ENCODE measurements at places on chromosomes 7 and 10.

GRCh38 chr7:142806022-142806356, 35.2 kb downstream of the PRSS2 start:
- no peak for DNase-seq

- no peak for DNase-seq
These were observed 91.4 kb downstream of the DLG5 start for GRCh38 chr10:77834943-77835668.

DNA sequence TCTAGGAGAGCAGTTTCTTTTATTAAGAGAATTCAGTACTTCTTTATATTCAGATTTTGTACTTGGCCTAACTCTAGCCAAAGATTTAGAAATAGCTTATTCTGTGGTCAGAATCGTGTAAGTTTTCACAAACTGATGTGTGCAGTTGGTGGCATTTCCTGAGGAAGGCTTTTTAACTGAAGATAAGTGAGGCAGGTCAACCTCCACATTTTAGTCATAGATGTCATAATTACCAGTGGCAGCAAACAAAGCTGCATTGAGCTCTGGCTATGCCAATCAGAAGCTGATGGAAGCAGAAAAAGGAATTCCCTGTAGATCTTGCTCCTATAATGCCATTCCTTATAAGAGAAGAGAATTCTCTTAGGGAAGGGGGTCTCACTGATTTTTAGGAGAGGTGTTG, 141.3 kb upstream of the SP8 start:
- no peak for DNase-seq

GRCh38 chr10:63657761-63658160, 136.6 kb downstream of the REEP3 start:
- no peak for DNase-seq

DNA sequence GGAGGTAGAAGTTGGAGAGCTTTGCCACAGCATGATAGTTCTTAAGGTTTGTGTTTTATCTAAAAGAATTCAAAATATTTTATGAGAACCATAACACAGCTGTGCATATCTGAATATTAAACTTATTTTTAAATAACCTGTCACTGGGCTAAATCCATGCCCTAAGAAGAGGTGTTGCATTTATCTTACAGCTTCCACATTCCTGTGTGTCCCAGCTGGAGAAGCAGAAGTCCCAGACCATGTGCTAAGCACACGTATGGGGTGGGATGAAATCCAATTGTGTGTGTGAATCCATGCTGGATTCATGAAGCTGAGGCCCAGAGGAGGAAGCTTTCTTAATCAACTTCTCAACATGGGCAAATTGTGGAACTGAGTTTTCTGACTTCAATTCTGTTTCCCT, 121.5 kb downstream of the PKD1L1 start:
- DNase-seq, result no peak

DNA sequence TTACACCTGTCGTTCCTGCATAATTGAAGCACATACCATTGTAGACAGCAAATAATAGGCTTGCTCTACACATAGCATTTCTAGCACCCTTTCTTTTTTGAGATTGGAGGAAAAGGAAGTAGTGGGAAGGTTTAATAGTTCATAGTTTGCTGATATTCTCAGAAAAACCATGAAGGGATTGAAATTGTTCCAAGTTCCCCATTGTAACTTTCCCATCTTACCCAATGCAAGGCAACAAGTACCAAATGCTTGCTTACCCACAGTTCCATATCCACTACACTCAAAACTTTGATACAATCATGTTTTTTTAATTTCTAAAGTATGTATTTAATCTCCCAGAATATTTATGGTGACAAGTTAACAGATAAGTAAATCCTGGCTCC, 13.8 kb downstream of the CYP3A5 start:
- DNase-seq, result no peak

DNA sequence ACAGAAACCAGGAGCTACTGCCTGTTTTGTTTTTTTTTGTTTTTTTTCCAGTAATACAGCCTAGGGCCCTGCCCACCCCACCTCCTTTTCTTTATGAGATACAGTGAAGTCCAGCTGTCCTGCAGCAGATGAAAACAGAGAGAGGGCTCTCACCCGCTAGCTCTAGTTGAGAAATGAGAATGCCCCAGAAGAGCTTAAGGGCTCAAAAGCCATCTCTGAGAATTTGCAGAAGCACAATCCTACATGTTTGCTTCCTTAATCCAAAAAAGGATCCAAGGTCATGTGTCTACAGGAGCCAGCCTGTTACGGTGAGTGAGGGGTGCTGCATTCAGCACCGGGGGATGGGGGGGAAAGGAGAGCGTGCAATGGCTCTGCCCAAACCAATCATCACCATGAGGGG, 122.7 kb downstream of the KCNMA1 start:
- no peak for DNase-seq

- DNase-seq, result no peak
These were observed 818.3 kb downstream of the MAGI2 start for GRCh38 chr7:78635026-78635793.

GRCh38 chr7:1727812-1728570, 57.9 kb downstream of the ELFN1 start:
- DNase-seq, result no peak

GRCh38 chr10:132752961-132753360, 33.0 kb downstream of the NKX6-2 start:
- no peak for DNase-seq

DNA sequence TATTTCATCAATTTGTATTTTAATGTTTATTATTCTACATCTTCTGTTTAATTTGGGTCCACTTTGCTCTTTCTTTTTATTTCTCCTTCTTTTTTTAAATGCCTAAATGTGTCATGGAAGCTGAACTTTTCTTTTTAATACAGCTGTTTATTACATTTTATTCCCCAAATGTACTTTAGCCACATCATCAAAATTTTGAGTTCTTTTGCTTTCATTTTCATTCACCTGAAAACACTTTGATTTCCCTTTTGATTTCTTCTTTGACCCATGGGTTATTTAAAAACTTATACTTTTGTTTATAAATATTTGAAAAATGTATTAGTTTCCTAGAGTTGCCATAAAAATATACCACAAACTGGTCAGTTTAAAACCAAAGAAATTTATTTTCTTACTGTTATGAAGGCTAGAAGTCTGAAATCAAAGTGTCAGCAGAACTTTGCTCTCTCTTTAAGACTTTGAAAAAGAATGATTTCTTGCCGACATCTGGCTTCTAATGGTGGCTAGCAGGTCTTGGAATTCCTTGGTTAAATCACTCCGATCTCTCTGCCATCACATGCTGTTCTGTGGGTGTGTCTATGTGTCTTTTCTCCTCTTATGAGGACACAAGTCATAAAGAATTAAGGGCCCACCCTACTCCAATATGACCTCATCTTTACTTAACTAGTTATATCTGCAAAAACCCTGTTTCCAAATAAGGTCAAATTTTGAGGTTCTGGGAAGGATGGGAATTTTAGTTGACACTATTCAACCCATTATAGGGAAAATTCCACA, 225.5 kb downstream of the ANKRD7 start:
- no peak for DNase-seq

DNA sequence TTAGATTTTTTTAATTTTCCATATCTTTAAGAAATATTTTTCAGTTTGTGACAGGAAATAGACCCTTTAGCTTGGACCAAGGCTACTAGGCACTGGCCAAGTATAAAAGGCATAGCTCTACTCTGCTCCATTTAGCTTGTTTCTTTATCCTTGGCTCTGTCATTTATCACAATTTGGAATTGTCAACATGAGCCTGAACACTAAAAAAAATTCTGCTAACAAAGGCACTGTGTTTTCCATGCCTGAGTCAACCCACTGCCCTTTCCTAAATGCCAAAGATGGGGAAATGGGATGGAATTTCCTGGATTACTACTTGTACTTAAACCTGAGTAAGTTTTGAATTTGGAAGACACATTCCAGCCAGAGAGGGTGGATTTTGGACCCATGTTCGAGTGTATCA, 128.4 kb downstream of the NSUN6 start:
- no peak for DNase-seq

GRCh38 chr10:118969014-118969413, 60.5 kb upstream of the NANOS1 start:
- DNase-seq, result no peak

DNA sequence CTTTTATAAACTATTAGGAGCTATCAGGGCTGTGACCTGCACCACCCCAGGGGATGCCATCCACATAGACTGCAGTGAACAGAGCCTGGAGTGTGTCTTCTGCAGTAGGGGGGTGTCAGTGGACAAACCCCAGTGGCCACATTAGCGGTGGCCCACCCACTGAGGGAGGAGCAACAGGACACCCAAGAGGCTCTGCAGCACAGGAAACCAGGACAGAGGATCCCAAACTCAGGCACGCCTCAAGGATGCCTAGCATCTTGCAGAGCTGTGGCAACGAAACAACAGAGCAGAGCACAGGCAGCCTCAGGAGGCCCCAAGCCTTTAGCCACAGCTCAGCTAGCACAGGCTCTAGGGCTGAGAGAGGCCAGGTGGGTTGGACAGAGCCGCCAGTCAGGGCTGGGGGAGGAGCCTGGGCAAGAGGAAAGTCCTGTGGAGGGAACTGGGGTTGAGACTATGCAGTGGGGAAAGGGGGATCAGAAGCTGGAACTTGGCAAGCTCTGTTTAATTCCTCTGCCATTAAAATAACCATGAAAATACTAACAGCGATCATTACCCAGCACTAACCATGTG, 53.8 kb downstream of the GRID1 start:
- no peak for DNase-seq

DNA sequence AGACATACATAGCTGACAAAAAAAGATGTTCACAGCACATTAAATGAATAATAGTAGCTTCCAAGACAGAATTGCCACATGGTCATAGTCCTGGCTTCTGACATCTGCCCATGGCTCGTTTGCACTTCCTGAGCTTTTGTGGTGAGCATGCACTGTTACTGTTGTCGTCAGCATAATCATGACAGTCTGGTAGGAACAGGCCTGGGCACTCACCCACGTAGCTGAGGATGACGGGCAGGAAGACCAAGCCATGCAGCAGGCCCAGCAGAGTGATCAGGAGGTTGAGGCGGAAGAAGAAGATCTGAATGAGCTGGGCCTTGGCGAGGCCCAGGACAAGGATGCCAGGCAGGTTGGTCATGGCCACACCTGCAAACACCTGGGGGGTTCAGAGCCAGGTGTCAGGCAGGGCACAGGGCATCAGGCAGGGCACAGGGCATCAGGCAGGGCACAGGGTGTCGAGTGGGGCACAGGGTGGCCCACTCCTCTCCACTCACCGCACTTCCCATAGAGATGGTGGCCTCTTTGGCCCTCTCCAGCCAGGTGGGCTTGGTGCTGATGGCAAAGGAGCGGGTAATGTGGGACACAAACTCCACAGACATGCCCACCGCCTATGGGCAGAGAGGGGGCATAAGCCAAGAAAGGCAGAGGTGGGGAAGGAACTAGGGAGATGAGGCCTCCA, 25.3 kb upstream of the NUDCD3 start:
- DNase-seq, result no peak

DNA sequence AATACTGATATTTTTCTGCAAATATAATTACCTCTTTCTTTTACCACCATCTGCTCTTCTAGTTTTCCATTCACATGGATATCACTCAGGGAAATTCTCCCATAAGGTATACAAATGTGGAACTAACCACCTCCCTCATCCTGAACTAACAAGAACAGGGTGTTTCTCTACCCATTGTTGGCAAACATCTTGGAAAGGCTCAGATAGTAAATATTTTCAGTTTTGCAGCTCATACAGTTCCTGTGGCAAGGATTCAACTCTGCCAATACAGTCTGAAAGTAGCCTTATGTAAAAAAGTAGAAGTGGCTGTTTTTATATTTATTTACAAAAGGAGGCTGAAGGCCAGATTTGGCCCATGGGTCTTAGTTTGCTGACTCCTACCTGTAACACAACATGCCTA, 513.0 kb upstream of the TEX47 start:
- no peak for DNase-seq

- no peak for DNase-seq
These were observed 133.9 kb upstream of the TPK1 start for GRCh38 chr7:144969787-144970186.

DNA sequence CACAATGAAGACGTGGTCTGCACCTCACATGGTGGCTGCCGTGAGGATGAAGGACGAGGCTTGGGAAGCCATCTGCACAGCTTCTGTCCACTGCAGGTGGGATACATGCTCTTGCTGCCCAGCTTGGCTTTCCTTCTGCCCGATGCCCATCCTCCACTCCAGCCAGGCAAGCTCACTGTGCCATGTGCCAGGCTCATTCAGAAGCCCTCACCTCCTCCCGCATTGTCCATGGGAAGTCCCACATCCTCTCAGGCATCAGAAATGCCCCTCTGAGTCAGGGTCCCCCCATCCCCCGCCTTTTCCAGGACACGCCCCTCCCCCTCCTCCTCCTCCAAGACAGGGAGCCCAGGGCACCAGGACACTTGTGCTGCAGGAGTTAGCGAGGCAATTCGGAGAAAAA, 4.6 kb upstream of the NOM1 start:
- no peak for DNase-seq

DNA sequence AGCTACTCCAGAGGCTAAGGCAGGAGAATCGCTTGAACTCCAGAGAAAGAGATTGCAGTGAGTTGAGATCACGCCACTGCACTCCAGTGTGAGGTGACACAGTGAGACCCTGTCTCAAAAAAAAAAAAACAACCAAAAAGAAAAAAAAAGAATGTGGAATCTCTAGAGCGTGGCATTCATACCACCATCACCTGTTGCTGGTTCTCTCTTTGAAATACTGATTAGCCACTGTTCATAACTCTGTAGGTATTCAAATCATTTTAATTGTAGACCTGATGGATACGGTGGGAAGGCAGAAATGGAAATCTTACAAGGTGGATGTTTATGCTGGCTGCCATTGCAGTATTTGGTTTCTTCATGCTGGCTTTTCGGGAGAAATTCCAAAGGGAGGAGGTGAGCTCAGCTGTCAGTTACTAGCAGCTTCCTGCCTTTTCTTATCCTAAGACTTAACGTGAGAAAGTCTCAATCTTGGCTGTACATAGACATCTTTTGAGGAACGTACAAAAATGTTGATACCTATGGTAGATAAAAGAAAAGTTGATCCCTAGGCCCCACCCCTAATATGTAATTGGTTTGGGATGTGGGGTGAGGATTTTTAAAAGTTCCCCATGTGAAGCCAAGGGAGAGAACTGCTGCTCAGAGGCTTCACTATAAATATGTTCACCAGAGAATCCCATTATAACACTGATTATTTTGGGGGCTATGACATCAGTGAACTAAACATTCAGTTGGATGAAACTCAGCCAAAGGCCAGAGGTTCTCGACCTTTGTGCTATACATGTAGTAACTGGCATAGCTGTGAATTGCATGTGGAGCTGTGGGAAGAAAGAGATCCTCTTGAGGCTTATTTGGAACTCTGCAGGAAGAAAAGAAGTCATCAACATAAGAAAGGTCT, 26.9 kb upstream of the MKLN1 start:
- DNase-seq, result no peak

- DNase-seq, result no peak
These were observed 27.7 kb upstream of the DNAAF5 start for GRCh38 chr7:698515-699475.

DNA sequence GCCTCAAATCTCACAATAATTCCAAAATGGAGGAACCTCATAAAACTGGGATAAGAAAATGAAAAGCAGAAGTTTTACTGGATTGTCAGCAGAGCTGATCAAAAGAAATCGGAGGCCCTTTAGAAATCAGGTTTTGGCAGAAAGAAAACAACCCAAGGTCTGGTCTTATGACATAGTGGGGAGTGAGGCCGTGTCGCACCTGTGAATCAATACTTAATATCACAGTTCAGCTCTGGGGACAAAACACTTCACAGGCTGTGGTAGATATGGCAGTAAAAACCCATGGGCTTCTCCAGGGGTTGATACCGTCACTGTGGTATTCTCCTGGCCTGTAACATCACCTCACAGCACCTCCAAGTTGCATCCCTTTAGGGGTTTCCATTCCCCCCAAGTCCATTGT, 6.5 kb upstream of the MALSU1 start:
- DNase-seq, result no peak

- no peak for DNase-seq
These were observed 157.4 kb downstream of the FRMD4A start for GRCh38 chr10:14173391-14173705.

- no peak for DNase-seq
These were observed 192.2 kb downstream of the SEMA3A start for GRCh38 chr7:84002348-84002747.
